ENCODE measurements at places on chromosomes 12 and 14.

DNA sequence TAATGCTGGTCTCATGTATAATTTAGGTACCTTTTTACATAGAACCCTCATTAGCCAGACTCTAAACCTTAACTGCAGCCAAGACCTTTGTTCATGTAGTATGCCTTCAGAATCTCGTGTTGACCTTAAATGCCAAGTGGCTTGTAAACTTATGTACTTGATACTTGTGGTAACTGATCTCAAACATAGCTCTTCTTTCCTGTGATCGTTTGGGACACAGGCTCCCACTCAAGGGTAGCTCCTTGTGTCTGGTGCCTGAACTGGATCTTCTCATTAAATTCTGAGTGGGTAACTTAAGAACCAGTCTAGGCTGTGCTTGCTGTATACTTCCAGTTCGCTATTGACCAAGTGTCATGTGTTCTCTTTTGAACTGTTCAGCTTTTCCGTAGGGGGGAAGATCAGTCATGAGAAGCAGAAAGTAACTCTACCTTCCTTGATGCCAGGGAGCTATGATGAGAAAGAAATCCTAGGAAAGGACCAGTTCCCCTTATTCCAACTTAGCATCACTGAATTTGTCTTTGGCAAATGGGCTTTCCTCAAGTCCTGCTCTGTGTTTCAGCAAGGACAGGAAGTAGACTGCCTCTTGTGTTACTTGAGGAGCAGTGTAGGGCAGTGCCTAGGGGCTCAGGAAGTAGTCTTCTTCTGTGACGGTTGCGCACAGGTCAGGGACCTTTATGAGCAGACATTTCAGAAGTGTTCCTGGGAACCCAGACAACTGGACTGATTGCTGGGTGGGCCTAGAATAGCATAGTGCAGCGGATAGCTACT is 2.5 kb downstream of the LGALS3 start:
- DNase-seq, result no peak

DNA sequence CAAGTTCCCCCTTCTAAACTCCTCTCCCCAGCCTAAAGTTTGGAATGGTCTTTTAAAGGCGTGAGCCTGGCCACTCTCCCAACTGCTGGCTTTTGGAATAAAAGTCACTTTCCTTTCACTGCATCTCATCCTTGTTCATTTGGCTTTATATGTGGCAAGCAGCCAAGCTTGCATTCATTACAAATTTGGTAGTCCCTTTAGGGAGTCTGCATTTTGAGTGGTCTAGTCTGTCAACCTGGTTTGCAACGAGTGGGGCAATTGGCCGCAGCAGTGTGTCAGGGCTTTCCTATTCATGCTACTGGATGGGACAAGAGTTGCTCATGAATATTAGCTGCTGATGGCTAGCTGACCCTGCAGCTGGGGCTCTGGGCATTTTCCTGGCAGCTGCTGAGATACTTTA is 57.0 kb downstream of the CATSPERB start:
- no peak for DNase-seq

- no peak for DNase-seq
These were observed 527.3 kb upstream of the CCDC196 start for GRCh38 chr14:65958664-65959562.

DNA sequence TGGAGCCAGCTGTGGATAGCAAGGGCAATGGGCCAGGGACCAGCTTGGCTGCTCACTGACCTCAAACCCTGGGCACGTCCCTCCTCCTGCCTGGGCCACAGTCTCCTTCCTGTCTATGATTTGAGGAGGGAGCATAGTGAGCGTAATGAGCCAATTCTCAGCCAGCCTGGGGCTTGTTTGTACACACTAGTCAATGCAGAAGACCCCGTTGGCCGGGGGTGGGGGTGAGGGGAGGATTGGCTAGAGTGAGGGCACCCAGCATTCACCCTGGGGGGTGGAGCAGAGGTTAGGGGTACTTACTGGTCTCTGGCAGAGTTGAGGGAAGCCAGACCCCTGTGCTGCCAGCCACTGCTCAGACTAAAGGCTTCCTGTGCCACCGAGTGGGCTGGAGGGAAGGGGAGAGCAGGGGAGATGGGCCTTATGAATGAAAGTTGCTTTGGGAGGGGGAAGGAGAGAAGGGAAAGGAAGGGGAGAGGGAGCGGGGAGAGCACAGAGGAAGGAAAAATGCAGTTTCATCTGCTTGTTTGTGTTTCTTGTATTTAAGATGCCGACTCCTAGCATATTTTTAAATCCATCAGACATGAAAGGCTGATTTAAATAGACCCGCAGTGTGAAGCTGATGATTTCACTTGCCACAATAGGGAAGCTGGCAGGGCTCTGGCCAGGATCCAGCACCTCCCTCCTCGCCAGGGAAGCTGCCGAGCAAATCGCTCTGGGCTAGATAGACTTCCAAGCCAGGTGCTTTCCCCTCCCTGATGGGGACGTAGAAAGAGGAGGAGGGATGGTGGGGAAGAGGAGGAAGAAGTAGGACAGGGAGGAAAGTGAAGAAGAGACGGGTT is 114.0 kb downstream of the PRMT8 start:
- no peak for DNase-seq

GRCh38 chr12:57229634-57230380 is at the start of gene SHMT2:
Gene SHMT2, plus strand, starts transcription at chr12:57229711. Its CDS starts 68 bp downstream, at chr12:57229779.
- peak; percentile 82 for DNase-seq

DNA sequence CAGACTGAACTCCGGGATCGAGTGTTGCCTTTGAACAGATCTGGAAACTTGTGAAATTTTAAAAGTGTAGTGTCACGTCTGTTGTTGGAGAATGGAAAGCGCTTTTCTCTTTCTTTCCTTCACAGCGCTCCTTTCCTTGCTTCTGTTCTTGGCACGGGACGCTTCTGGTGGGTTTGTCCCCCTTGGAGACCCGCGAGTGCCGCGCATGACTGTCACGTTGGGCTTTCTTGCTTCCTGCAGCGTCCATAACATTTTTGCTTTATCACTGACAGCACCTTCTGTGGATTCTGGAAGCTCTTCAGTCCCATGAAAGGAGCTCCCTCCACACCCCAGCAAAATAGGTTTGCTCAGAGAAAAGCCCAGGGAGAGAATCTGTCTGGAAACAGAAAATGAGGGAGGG is 193.0 kb upstream of the TMEM132C start:
- no peak for DNase-seq

DNA sequence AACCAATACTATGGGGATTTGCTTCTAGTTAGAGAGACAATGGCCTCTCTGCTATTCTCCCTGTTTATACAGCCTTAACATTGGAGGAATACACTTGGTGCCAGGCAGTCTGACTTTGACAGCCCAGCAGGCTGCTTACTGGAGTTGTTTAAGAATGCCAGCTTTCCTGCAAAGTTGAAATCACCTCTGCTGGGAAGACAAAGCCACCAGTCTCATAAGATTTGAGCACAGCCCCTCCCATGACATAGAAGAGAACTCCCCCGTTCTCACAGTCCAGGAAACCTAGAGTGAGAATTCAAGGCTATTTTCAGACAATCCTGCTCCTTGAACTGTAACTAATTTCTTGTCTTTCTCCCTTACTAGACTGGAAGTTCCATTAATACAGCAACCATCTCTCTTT is 21.1 kb upstream of the CATSPERB start:
- DNase-seq, result no peak

DNA sequence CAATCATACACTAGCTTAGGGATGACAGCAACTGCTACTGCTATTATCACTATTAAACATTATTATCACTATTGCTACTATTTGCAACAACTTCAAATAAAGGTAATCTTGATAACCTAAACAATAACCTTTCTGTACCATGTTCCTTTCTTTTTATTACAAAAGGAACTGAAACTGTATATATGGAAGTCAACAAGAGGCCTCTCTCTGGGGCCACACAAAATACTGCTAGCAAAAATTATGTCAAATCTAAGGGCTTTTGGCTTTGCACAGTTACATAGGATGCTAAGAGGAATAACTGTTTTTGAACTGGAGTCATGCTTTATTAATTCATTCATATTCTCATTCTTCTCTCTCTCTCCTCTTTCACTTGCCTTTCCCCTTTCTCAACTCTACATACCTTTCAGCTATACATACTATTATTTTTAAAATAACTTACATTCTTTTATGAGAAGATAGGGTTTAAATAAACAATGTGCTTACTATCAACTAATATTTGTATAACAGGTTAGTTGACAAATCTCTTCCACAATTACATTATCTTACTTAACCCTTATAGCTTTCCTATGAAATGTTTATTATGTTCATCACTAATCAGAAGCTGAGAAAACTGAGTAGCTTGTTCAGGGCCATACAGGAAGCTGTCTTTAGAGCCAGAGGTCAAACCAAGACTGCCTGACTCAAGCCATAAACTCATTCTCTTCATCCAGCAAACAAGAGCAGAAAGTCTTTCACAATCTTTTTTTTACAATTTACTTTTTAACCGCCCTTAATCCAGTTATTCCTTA is 25.7 kb downstream of the SPTSSA start:
- DNase-seq, result no peak

DNA sequence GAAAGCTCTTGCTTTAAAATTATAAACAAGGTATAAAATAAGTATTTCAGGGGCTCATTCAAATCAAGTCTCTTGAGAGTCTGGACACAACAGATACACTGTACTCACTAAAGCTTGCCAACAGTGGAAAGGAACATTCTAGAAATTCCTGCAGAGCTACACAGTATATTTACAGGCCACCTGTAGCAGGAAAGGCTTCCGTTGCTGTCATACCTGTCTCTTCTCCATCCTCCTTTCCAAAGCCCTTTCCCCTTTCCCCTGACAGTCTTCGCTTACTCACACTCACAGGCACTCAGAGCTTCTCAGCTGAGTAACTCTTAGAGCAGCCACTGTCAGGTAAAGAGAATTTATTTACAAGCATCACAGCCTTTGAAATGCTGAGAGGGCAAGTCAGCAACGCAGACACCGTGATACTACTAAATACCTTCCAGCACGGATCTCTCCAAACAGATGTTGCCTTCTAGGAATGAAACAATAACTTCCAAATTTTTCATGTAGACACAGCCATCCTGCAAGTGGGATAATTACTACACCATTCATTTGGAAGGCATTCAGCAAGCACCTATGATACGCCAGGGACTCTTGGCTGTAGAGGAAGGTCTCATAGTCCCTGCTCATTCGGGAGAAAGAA is 167.9 kb downstream of the FOXN3 start:
- DNase-seq, result no peak

- DNase-seq, result no peak
These were observed 68.8 kb upstream of the TMEM263 start for GRCh38 chr12:106886932-106887331.

DNA sequence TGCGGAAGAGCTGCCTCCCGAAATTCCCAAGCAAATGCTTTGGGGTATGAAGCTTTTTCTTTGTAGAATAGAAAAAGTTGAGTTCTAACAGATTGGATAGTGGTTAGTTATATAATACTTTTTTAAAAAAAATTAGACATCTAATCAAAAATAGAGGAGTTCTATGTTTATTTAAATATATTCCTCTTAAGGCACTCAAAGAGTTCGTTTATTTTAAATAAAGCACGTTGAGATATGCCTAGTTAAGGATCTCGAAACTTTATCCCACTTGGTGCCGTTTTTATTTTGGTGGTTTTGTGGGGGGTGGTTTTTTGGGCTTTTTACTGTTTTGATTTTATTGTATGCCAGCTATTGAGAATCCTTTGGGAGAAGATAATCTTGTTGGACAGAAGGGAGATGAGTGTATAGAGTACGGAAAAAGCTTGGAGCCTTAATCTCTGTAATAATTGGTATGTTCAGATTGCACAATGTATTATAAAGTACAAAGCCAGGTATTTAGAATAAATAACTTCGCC is 10.7 kb upstream of the SNAPC1 start:
- DNase-seq, result no peak

- DNase-seq, result no peak
These were observed 483 bp upstream of the NR1H4 start for GRCh38 chr12:100473050-100473715.

GRCh38 chr12:5114436-5114835 is 70.8 kb downstream of the KCNA5 start:
- DNase-seq, result no peak

DNA sequence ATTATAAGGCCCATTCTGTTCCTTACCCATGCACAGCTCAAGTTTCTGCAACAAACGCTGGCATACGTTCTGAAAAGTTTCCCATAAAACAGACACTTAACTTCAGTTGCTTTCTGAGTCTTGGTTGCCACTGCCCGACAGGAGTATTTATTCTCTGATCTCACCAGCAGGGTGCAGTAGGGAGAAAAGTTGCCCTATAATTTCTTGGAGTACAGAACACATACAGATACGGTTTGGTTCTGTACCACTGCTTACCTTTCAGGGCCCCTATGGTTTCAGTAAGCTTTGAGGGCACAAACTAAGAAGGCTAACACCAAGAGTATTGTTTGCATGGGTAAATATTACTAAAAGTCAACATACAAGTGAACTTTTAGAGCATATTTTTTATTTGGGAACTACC is 77.9 kb downstream of the SPATA7 start:
- DNase-seq, result no peak

DNA sequence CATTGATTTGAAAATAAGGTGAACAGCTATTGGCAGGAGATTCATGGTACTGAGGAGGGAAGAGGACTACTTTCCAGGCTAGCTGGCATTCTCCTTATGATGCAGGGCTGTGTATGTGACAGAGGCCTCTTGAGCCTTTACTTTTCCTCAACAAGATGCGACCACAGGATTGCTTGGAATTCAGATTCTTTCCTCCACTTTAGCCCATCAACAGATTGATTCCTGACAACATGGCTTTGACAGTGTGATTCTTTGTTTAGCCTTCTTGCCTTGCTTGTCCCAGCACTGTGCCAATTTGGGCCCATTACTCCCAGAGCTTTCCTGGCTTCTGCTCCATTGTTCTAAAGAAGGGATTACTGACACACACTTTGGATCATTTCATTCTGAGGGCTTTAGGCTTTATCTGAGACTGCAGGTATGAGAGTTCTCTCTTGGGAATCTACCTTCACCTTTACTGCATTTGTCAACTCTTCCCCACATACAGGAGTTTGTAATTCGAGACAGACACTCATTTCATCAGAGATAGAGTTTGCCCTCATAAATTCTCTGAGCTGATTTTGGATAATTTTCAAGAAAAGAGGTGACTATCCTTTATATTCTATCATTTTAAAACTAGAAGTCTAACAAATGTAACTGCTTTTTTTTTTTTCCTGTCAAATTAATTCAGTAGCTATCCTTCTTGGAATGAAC is 206.4 kb upstream of the GZMB start:
- DNase-seq, result no peak

DNA sequence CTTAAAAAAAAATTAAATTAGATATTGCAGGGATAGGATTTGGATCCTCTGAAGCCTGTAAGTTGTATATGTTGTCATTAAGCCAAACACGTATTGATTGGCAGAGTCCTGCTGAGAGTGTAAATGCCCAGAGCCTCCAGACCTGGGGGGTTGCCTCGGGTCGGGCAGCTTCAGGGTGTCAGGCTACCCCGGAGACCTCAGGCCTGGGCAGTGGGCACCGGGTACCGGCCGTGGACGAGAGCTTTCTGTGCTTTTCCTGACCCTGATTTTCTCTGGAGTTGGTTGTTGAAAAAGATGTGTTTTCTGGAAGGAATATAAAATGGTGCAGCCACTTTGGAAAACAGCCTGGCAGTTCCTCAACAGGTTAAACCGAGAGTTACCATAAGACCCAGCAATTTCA is 96.1 kb downstream of the DNAH10 start:
- no peak for DNase-seq

- DNase-seq, result peak; percentile 21
These were observed 105.9 kb upstream of the BCAT1 start for GRCh38 chr12:25054783-25055144.
